ENCODE measurements at places on chromosomes 12 and 14.

GRCh38 chr14:26414926-26415325, 182.9 kb downstream of the NOVA1 start:
- DNase-seq: no peak

GRCh38 chr14:106846218-106846617, 1319.8 kb downstream of the TMEM121 start:
- no peak for DNase-seq

DNA sequence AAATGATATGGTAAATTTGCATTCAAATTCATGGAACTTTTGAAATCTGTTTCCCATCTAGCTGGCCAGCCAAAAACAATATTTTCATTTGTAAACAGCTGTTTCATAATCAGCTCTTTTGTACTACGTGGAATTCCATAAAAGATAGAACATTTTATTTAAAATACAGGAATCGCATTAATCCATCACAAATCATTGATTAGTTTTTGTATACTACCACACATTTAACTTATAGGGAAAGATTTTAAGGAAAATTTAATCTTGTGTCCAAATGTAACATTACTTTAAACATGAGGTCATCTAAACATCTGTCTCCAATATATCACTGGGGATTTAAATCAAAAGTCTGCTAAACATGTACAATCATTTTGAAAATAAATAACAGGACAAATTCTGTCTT, 33.5 kb downstream of the SLC25A21 start:
- no peak for DNase-seq

DNA sequence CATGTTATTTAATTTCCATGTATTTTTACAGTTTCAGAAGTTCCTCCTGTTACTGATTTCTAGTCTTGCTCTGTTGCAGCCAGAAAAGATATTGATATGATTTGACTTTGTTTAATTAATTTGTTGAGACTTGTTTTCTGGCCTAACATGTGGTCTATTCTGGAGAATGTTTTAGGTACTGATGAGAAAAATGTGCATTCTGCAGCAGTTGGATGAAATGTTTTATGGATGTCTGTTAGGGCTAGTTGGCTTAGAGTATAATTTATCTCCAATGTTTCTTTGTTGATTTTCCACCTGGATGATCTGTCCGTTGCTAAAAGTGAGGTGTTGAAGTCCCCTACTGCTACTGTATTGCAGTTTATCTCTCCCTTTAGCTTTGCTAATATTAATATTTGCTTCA, 54.4 kb downstream of the GPR137C start:
- DNase-seq: no peak

GRCh38 chr14:103894034-103894722, 34.1 kb upstream of the TDRD9 start:
- no peak for DNase-seq

GRCh38 chr14:65228956-65229747, 126.8 kb upstream of the MAX start:
- no peak for DNase-seq

GRCh38 chr12:6216581-6216980, 16.4 kb downstream of the CD9 start:
- no peak for DNase-seq

- no peak for DNase-seq
Observed at GRCh38 chr12:1657688-1658087, 28.7 kb downstream of the WNT5B start.

DNA sequence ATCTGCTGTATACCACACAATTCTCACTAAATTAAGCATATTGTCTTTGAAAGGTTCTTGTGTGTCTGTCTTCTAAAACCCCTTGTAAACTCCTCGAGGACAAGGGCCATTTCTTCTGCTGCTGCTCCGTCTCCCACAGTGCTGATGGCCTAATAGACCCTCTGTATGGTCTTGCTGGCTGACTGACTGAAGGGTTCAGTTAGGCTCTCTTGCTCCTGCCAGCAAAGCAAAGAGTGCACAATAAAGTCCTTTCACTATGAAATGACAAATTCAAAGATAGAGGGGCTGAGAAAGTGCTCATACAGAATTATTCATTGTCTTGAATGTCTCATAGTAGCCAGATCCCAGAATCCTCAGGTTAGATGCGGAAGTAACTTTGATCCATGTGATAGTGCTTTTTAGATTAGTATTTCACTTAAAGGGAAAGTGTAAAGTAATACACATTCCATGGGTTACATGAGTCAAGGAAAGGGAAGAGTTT, 14.2 kb upstream of the RIOX1 start:
- no peak for DNase-seq

DNA sequence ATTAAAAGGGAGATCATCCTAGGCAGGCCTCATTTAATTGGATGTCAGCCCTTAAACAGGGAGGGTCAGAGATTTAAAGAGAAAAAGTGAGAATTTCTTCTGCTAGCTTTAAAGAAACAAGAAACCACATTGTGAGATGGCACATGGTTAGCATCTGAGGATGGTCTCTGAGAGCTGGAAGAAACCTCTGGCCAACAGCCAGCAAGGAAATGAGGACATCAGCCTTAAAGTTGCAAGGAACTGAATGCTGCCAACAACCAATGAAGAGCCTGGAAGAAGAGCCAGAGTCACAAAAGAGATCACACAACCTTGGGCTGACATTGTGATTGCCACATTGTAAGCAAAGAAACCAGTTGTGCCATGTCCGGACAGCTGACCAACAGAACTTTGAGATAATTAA, 17.5 kb upstream of the FAR2 start:
- DNase-seq: no peak

- no peak for DNase-seq
Observed at GRCh38 chr14:55457496-55457895, 17.1 kb upstream of the TBPL2 start.

DNA sequence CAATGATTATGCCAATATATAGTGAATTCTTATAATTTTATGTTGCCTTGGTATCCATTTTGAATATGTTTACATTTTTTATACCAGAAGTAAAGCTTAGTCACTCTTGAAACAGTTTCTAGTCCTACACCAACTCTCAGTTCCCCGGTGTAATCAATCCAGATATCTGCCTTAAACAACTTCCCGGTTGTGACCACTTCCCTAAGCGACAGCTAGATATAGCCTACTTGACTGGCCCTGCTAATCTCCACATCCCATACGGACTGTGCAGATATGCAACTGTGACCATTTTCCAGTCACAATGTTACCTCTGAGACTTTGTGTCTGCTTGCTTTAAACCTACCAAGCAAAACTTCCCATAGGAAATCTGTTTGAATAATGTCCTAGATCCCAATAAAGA, 1551.5 kb upstream of the SEL1L start:
- no peak for DNase-seq

GRCh38 chr14:56198438-56198837, 80.2 kb downstream of the PELI2 start:
- no peak for DNase-seq

DNA sequence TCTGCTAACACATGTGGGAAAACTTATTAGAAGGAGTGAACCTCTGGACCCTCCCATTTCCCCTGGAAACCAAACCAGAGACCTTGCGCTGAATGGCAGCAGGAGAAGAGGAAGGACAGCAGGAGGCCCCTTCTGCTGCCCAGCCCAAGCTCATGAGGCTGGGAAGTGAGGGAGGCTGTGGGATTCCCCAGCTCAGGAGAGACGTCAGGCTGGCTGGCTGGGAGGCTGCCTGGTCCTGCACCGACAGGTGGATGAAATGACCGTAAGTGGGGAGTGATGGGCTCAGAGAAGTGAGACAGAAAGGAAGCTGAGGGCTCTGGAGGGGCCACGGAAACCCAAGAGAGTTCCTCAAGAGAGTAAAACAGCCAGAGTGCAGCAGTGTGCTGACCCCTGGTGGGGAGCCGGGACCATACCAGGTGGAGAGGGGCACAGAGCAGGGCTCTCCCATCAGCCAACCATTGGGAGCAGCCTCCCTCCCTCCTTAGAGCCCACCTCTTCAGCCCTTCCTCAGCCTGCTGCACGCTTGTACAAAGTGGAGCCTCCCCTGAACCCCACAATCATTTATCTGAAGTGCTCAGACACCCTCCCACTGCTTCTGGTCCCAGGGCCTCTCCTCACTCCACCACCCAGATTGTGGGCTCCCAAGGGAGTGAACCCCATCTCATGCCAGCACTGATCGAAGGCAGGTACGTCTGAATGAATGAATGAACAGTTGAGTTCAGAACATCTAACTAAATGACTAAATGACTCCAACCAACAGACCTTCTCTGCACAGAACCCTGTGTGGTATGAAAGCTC, 14.0 kb downstream of the TAMALIN start:
- no peak for DNase-seq

- DNase-seq: no peak
Observed at GRCh38 chr12:54475537-54475936, 2.1 kb upstream of the GTSF1 start.

GRCh38 chr12:23356440-23356839, 593.0 kb downstream of the SOX5 start:
- no peak for DNase-seq

DNA sequence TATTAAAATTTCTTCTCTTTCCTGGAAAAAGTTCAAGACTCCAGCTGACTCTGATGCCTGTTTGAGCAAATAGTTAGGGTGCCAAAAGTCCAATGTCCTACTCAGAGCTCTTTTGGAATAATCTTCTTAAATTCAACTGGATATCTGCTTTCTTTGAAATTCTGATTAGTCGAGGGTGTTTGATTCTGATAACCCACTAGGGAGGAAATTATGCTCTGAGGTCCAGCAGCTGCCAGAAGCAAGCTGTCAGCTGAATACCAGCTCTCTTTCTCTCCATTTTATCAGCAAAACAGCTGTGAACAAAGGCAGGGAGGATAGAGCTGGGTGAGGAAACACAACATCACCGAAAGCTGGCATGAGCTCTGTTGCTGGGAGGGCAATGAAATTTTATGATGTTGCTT, 141.5 kb downstream of the CAND1 start:
- DNase-seq: no peak

GRCh38 chr14:93368996-93369712, 22.2 kb downstream of the COX8C start:
- no peak for DNase-seq

- no peak for DNase-seq
Observed at GRCh38 chr12:101501410-101501995, 26.4 kb downstream of the SPIC start.

DNA sequence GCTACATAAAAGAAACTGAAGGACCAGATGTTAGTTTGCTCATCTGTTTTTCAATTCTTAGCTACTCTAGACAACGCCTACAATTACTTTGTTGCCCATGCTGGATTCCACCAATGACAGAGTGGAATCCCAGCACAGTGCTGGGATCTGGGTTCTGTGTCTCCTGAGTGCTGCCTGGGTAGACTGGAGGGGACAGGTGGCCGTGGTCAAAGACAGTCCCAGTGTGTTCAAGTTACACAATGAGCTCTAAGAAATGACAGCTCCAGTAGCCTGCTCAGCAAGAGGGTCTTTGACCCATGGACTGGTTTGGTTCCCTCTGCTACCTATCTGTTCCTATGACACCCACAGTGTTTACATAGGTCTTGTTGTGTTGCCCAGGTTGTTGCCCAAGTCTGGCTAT, 38.5 kb downstream of the C2CD5 start:
- DNase-seq: no peak

- DNase-seq: no peak
Observed at GRCh38 chr12:69351462-69352236, 3.5 kb downstream of the LYZ start.

- no peak for DNase-seq
Observed at GRCh38 chr14:66092748-66093147, 393.4 kb upstream of the CCDC196 start.

DNA sequence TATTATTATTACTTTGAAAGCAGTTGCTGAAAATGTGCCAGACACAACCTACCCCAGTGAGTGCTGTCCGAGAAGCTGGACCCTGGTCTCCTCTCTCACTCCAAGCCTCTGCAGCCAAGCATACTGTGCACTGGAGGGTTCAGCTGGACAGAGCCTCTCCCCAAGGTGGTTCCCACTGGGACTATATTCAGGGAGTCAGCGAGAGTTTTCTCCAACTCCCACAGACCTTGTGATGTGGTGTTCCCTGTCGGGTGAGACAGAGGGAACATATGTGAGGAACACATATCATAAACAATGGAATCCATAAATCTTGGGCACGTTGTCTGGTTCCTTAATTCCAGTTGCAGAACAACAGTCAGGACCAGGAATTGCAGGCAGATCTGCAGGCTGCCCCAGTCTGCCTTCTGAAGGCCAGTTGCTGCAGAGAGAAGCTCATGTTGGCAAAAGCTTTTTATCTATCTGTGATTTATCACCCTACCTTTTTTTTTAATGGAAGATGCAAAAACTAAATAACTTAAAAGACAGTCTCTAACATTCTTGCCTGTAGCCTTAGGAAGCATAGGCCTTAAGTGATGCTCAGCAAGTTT, 619.8 kb upstream of the TBX3 start:
- no peak for DNase-seq

GRCh38 chr14:36506732-36507614, 13.1 kb downstream of the NKX2-1 start:
- no peak for DNase-seq

DNA sequence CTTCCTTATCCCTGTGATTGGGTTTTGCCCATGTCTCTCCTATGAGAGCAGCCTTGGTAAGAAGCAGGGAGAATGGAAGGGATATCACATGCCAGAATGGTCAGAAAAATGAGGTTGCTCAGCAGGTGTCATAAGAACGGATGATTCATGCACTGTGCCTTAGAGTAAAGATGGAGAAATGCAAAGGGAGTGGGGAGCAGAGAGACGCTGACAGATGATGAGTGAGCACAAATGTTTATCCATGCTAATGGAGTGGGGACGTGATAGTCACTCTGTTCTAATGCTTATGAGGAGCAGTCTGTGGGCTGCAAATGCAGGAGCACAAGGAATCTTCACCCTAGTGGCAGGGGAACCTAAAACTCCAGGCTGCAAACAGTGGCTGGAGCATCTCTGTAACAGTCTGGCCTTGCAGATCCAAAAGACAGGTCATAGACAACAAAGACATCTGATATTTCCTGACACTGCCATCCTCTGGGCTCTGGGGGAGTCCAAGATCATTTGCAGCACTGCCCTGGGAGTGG, 243.2 kb downstream of the CACNA1C start:
- no peak for DNase-seq

DNA sequence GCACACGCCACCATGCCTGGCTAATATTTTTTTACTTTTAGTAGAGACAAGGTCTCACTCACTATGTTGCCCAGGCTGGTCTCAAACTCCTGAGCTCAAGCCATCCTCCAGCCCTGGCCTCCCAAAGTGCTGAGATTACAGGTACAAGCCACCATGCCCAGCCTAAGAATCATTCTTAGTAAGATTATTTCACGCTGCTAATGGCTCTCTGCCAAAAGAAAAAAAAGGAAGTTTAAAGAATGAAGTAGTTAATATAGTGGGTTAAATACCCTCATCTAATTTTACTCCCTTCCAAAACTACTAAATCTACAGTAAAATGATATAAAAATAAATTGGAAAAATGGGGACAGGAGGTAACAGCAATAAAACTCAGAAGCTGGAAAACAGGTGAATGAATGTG, 2.6 kb downstream of the ETFRF1 start:
- no peak for DNase-seq
